PC-3 (cell line): ENCODE measurements at places on chromosomes 2 and 18.

GRCh38 chr2:63590626-63591408 lies 2.1 kb downstream of the MDH1 start:
- DNase-seq: no peak

GRCh38 chr2:122011493-122012270 lies 256.2 kb downstream of the TSN start:
- DNase-seq: no peak

DNA sequence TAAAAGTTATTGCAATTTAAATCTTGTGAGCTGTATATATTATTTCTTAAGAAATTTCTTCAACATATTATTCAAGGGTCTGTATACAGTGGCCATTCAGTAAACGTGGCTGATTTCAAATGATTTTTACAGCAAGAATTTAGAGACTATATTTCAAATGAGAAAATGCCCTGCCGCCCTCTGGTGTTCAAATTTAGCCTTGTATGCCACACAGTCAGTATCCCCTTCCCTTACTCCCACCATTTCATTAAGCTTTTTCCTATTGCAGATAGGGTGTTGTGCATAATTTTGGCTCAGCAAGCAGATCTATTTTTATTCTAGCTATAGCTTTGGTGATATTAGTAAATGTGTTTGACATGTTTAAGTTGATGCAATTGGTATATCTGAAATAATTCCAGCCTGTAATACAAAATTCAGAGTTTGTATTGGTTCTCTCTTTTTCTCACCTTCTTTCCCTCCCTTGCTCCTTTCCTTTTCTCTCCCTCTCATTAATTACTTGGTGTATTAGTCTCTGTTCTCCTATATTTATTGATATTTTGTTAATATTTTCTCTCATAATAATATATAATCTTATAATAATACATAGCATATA lies 22.8 kb upstream of the SCN7A start:
- peak; percentile 65 for DNase-seq

DNA sequence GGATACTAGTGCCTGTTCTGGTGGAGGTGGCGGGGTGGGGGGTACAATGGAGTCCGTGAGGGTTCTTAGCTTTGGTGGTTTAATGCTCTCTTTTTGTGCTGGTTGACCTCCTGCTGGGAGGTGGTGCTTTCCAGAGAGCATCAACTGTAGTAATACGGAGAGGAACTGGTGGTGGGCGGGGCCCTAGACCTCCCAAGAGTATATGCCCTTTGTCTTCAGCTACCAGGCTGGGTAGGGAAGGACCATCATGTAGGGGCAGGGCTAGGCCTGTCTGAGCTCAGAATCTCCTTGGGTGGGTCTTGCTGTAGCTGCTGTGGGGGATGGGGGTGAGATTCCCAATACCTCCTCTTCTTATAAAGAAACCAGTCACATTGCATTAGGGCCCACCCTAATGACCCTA lies 27.1 kb downstream of the CAMKMT start:
- no peak for DNase-seq

- no peak for DNase-seq
Measured at GRCh38 chr2:172884336-172884735, 148.7 kb downstream of the RAPGEF4 start.

- DNase-seq: peak; percentile 34
Measured at GRCh38 chr2:21118302-21118920, 5.4 kb upstream of the TDRD15 start.

GRCh38 chr18:24369426-24369825 lies 28.2 kb downstream of the OSBPL1A start:
- DNase-seq: no peak

DNA sequence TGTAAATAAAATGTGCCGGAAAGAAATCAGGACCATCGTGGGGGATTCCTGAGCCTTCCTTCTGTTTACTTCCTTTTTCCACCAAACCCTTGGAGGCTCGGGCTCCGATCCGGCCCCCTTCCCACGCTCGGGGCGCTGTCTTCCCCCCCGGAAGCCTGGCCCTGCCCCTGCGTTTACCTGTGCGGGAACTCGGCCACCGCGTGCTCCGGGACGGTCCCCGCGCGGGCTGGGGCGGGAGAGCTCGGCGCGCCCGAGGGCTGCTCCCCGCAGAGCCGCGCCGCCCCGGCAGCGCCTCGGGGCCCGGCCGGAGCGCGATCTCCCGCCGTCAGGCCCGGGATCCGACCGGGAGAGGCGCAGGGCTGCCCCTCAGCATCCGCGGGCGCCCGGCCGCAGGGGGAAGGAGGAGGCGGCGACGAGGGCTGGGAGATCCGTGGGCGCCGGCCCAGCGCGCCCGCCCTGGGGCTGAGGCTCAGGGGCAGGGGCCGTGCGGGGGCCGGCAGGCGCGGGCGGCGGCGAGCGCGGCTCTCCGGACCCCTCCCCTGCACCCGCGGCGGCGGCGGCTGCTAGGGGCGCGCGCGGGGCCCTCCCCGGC lies 435 bp downstream of the ADCY3 start:
- no peak for DNase-seq

DNA sequence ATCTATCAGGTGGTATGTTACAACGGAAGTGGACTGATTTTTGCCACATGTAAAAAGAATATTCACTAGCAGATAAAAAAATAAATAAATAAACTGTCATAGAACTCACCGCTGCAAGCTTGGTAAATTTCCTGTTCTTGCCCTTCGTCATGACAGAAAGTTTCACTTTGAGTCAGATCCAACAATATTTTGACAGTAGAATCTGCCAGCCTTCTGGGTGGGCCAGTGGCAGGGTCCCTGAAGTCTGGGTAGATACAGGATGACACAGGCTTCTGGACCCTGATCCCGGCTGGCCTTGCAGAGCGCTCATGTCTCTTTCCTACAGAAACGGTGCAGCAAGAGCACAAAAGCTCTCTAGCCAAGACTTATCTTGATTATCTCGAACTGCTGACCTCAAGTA lies 97.8 kb upstream of the PMAIP1 start:
- DNase-seq: no peak

- no peak for DNase-seq
Measured at GRCh38 chr2:25411281-25411680, 69.6 kb upstream of the DNMT3A start.

DNA sequence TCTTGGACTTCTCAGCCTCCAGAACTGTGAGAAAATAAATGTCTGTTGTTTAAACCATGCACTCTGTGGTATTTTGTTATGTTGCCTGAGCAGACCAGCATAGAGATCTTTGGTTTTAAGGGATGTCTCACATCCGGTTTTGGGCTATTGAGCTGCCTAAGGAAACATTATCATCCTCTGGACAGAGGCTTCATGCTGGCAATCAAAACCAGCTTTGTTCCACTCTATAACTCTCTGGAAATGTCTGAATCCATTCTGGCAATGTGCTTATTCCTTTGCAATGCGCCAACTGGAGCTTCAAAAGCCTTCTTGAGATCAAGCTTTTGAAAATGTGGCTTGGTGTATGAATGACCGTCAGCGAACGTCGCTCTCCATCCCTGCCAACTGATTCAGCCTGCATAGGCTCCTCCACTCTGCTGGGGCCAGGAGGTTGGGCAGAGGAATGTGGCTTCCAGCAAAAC lies 183.6 kb upstream of the MGAT5 start:
- DNase-seq: peak; percentile 19

DNA sequence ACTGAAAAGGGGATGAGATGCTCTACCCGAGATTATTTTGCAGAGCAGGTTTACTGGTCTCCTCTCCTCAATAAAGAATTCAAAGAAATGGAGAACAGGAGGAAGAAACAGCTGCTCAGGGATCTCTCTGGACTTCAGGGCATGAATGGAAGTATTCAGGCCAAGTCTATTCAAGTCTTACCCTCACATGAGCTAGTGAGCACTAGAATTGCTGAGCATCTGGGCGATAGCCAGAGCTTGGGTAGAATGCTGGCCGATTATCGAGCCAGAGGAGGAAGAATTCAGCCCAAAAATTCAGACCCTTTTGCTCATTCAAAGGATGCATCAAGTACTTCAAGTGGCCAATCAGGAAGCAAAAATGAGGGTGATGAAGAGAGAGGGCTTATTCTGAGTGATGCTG lies 60.0 kb downstream of the PIKFYVE start:
- no peak for DNase-seq

- no peak for DNase-seq
Measured at GRCh38 chr2:232457121-232458011, 1.4 kb downstream of the ALPI start.

DNA sequence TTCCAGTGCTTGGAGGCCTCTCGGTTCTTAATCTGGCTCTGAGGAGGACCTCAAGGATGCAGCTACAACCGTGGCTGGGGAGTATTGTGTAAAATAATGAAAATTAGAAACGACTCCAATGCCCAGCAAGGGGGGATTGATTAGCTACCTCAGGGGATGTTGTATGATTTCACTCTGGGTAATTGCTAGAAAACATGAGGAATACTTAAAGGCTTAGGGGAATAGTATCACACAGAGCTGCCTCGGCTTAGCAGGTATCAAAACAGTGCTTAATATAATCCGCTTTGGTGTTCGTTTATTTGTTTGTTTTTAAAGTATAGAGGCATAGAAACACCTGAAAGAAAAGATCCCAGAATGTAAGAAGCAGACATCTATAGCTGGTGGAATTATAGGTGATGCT lies 102.5 kb downstream of the INHBB start:
- no peak for DNase-seq

DNA sequence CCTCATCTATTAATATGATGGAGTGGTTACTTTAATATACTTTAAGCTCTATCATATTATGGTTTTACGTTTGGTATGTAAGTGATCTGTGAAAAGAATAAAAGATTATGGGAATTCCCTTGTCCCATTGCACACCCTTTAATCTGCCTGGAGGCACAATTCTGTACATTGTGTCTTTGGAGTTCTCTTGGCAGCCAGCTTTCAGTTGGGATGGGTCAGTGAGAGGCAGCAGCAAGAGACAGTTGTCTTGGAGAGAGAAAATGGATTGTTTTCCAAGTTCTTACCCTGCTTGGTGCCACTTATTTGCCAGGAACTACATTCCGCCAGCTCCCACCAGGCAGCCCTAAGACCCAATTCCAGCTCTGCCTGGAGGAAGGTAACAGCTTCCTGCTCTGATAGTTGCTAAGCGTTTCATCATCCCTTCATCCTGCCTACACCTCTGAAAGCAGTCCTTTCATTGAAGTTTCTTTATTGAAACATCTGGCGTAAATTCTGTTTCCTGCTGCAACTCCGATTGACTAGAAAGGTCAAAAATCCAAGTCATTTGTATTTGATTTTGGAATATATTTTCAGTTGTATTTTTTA lies 365.2 kb downstream of the AKAIN1 start:
- no peak for DNase-seq

GRCh38 chr2:217785544-217786045 lies 217.2 kb downstream of the TNS1 start:
- DNase-seq: peak; percentile 81

DNA sequence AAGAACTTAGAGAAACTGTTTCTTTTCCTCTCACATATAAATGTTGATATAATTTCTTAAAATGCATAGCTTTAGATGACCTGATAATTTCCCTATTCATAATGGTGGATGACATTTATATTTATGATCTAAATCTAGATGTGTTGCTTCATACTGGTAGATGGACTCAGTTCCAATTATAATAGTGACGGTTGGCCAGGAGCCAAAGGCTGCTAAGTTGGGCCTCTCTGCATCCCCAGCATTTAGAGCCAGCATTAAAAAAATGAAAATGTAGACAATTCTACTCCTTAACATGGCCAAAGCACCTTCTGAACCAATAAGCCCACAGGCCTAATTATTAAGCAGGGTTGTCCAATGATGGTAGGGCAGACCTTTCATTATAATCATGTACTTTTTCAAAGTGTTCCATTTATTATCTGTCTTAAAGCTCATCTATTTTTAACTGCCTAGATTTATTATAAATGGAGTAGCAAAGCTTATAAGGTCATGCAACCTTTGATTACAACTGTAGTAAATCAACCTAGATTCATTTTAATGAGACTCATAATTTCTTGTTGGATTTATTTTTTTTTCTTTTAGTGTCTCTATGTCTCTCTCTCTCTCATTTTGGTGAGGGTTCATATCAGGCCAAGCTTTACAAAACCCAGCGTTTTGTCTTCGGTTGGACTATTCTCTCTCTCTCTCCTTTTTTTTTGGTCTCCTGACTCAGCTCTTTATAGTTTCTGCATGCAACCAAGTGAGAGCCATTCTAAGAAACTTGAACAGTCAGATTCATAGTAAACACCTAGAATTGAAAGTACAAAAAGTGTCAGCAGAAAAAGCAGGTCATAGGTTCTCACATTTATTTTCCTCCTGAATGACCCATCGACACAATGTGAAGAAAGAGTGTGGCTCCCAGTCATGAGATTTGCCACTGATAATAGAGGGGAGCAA lies 2016.1 kb upstream of the PIK3C3 start:
- no peak for DNase-seq

DNA sequence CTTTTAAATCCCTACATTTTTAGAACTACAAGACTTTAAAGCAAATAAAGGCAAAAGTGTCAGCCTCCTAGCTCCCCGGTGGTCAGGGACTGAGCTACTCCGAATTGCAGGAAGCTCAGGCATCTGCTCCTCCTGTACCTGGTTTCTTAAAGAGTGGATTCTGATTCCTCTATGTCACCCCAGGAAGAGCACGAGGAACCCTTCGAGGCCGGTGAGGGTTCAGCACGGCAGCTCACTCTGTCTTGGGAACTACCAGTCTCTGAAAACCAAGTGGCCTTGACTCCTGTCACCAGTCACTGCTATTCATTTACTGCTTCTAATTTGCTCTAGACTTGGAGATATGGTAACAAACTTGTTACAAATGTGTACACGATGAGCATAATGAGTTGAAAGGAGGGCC lies 2.3 kb downstream of the PER2 start:
- DNase-seq: no peak

DNA sequence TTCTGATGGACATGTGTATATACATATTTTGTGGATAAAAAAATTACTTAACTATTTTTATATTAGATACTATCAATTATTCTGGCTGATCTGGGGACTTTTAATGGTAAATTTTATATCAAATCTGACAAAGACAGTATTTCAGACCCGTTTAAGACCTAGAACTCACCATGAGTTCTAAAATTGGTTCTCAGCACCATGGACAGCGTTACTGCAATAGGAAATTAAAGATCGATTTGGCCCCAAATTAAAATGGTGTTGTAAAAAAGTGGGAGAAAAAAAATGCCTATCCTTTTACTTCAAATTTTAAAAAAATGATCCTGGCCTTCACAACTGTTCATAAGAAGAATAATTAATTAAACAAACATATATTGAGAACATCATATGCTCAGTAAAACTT lies 919 bp upstream of the SCN2A start:
- DNase-seq: peak; percentile 37

- peak; percentile 78 for DNase-seq
Measured at GRCh38 chr2:74205596-74205995, 7.2 kb downstream of the MTHFD2 start.

DNA sequence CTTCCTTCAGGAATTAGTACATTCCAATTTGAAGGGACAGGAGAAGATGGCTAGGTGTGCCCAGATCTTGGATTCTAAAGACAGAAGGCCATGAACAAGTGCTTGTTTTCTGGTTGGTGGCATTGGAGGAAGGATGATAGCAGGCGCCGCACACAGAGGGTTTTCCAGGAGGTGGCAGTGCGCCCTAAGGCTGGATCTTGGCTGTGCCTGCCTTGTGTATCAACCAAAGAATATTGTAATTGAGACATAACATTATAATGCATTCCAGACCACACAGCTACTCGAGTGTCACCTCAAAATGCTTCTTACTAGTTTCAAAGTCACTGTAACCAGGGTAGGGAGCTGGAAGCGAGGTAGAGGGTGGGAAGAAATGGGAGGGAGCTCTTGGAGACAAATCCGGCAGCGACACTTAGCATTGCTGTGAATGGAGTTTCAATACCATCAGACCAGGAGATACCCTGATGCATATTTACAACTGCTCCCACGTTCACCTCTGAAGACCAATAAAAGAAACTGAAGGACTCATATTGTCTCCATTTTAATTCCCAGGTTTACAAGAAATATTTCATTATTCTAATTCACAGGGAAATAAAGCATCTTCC lies 42.5 kb downstream of the CPO start:
- peak; percentile 82 for DNase-seq

GRCh38 chr2:190405070-190405469 lies 3.1 kb upstream of the MFSD6 start:
- no peak for DNase-seq
